NCI-H774 (cell line): ENCODE measurements at places on chromosomes 12 and 14.

- DNase-seq: no peak
Observed at GRCh38 chr12:4557586-4557985, 4.4 kb upstream of the DYRK4 start.

DNA sequence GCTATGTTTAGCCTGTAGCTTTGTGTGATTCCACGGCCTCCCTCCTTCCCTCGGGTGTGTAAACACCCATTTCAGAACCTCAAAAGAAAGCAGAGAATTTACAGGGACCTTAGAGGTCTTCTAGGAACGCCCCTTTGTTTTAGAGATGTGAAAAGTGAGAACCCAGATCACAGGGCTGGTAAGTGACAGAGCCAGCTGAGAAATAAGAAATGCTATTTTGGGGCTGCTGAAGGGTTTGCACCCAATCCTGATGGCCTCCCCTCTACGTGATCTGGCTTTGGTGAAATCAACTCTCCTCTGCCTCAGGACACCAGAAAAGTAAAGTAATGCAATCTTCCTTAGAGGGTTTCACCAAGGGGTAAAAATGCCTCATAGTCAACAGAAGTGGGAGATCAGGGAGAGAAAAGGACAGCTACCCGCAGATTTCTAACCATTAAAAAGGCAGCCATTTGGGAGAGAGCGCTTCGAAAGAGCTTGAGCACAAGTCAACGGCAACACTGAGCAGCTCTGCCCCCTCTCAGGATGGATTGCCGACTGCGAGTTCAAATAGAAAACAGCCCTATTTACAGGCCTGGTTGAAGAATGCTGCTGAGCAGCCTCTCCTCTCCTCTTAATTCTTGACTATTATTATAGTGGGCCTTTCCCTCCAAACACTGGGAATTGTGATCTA is 78.5 kb upstream of the RASSF3 start:
- no peak for DNase-seq

- peak; percentile 76 for DNase-seq
Observed at GRCh38 chr12:59149995-59150642, 229.8 kb upstream of the LRIG3 start.

DNA sequence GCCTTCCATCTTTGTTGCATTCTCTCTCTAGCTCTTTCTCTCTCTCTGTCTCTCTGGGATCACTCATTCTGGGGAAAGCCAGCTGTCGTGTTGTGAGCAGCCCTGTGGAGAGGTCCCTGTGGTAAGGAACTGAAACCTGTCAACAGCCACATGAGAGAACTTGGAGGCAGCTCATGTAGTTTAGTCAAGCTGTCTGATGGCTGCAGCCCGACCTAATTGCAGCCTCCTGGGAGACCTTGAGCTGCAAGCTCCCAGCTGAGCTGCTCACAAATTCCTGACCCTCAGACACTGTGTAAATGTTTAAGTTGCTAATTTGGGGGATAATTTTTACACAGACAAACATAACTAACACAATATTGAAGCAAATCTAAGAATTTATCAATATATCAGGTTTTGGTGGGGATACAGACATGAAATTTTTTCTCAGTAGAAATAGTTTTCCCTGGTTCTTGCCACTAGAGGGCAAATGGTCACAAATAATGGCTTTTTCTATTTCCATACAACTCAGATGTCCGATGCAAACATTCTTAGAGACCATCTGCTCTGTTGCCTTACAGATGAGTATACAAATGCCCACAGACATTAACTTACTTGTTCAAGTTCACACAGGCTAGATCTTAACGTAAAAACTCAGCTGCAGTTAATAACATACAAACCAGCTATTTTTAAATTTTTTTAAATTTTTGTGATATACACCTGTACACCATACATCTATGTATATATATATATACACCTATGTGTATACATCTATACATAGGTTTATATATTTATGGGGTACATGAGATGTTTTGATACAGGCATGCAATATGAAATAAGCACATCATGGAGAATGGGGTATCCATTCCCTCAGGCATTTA is 15.5 kb upstream of the KRR1 start:
- peak; percentile 58 for DNase-seq

DNA sequence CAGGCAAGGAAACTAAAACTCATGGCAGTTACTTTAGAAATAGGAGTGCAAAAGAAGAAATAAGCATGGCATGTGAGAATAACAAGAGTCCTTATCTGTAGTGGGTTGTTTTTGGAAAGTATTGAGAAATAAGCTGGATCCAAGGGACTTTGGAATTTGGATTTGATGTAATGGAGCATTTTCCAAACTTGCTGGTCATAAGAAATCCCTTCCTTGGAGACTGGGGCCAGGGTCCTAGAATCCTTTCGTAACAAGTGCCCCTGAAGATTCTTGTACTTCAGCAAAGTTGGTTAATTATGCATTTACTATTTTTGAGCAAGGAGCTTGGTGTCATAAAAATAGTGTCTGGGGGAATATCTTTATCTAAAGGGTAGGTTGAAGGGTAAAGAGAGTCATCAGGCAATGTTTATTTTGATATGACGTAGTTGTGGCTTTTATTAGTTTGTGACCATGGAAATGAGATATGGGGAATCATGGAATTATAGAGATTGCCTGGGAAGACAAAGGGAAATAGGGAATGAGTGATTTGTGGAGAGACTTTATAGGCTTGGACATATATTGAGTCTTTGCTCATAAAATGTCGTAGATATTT is 53.9 kb downstream of the WNK1 start:
- no peak for DNase-seq

DNA sequence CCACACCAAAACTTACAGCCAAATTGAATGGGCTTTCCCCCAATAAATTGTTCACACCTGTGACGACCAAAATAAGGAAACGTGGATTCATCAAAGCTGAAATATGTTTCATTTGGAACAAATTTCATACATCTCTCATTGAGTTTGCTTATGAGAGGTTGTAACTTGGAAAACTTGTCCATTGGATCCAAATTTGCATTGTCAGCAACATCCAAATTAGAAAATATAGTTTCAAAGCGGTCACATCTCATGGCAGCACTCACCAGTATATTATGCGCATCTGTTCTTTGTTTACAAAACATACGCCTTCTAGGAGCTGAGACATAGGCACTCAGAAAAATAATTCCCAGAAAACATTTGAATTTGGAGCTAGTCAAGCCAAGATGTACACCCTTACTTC is 1028.2 kb upstream of the USP15 start:
- DNase-seq: no peak

- no peak for DNase-seq
Observed at GRCh38 chr14:49516286-49516685, 69.9 kb downstream of the RPS29 start.

- DNase-seq: no peak
Observed at GRCh38 chr14:83960832-83961512, 1569.0 kb upstream of the FLRT2 start.

DNA sequence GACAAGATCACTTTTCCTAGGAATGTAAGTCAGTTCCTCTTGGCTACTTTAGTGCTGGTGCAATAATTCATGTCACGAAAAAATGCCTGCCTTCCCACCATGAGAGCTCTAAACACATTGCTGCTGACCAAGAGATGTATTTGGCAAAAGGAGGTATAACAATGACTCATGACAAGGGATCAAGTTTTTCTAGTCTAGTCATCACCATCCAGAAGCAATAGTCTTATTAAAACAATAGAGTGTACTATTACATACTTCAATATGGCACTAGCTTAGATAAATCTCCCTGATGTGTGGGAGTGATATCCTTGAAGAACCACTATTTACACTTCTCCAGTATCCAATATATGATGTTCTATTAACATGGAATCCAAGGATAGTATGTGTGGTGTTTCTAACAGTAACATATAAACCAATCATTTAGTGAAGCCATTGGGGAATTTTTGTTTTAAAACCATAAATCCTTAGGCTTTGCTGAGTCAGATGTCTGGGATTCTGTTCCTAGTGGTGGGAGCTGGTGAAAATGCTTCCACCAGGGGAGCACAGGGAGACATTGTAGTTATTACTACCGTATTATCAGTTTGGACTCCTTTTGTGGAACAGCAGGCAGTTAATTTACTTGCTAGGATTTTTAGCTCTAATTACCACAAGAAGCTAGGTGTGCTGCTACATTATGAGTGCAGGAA is 1387.5 kb downstream of the LRFN5 start:
- DNase-seq: no peak

- peak; percentile 71 for DNase-seq
Observed at GRCh38 chr12:124709722-124710687, 142.6 kb upstream of the NCOR2 start.

- no peak for DNase-seq
Observed at GRCh38 chr14:57526942-57527341, 33.3 kb upstream of the CCDC198 start.

GRCh38 chr14:64940336-64940910 is 2.1 kb downstream of the GPX2 start:
- DNase-seq: no peak

- no peak for DNase-seq
Observed at GRCh38 chr12:104763168-104763805, 194.8 kb downstream of the SLC41A2 start.

- no peak for DNase-seq
Observed at GRCh38 chr14:101980700-101981099, 16.3 kb downstream of the DYNC1H1 start.

DNA sequence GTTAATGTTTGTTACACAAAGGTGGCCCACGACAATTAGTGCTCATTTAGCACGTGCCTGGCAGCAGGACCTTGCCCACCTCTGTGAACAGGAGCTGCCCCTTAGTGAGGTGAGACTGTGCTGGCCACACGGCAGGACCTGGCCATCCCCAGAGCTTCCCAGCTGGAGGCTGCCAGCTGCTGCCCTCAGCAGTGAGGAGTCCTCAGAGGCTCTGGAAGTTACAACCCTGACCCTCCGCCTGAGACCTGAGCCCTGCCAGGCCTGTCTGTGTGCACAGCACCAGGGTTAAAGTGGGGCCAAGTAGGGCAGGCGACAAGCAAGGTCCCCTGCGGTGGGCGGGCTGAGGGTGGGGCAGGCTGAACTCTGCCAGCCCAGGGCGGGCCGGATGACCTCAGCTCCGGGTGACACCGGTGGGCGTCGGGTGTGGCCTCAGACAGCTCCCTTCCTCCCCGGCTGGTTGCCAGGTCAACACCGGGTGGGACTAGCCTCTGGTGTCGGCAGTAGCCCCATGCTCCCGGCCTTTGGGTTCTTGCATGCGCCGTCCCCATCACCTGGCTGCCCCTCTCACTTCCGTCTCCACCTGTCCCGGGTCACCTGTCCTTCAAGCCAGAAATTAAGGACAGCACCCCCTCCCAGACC is 9.2 kb upstream of the LBHD2 start:
- no peak for DNase-seq

DNA sequence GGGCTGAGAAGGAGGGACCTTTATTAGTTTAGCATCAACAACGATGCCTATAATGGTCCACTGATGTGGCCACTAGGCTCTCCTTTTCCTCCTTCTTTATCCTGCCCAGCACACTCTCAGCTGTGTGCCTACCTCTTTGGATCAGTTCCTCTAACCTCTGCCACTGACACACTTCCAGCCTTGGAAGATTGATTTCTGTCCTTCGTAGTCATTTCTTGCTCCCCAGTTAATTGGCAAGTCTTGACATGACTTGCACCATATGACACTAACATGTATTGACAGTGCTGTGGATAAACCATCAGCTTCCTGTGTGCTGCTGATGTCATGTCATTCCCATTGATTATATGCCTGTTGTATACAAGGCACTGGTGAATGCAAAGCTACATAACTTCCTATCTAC is 90.2 kb upstream of the PLEKHG7 start:
- DNase-seq: no peak

DNA sequence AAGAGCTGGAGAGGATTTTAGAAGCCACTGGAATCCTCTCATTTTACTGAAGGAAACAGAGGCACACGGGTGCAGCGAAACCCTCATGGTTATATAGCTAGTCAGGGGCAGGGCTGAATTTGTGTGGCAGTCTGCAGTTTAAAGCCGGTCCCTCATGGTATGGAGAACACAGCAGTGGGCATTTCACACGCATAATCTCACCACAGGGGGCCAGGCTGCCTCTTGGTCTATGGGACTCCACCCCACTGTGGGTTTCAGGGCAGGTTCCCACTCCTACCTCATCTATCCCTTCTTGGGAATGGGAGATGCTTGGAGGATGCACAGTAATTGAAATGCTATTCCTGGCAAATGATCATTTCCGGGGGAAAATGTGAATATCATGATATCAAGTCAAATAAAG is 400.6 kb downstream of the RGS6 start:
- DNase-seq: no peak

DNA sequence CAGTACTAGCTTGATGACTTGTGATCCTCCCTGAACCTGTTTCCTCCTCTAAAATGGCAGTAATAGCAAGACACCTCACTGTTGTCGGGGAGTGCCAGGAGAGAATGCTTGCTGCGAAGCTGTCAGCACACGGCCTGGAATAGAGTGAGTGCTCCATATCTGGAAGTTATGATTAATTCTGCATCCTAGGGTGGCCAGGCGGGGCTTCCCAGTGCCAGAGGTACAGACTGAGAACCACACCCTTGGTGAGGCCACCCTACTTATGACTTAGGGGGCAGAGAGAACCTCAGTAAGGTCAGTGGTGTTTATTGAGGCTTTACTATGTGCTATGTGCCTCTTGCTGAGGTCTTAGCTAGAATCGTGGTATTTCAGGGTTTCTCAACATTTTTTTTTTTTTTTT is 20.1 kb downstream of the MORN3 start:
- DNase-seq: no peak

- no peak for DNase-seq
Observed at GRCh38 chr14:103886304-103887169, 39.2 kb upstream of the PPP1R13B start.

DNA sequence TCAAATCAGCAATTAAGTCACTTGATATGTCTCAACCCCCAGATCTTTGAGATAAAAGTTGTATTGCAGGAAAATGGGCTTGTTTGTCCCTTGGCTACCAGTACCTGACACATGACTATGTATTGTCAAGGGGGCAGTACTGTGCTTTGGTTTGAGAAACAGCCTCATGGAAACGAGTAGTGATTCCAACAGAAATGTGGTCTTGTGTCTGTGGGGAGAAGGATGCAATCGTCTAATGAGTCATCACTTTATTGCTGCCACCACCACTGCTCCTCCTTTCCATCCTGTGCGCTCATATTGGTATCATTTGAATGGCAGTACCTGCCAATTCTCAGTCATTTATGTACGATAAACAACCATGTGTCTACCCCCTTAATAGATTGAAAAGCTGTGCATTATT is 72.8 kb upstream of the ARHGAP5 start:
- DNase-seq: no peak

- peak; percentile 48 for DNase-seq
Observed at GRCh38 chr14:63045234-63045611, at the start of gene KCNH5. KCNH5 (minus strand) TSS chr14:63045458; CDS start chr14:63045186, 272 bp downstream.

GRCh38 chr12:43858991-43859390 is 23.1 kb downstream of the TMEM117 start:
- DNase-seq: no peak

- DNase-seq: no peak
Observed at GRCh38 chr14:70794294-70794693, 15.0 kb downstream of the MAP3K9 start.

DNA sequence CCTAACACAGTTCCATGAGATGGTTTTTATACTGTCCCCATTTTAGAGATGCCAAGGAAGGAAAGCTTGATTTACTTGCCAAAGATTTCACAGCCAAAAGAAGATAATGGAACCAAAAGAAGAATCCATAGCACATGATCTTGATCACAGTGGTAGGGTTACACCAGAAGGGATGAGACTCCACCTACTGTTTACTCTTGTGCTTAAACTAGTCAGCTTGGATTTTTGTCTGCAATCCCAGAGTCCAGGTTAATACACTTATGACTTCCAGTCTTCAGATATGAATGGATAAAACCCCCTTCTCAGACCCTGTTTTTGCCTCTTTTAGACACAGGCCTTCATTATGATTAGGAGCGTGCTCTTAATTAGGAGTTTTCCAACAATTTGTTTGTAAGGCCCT is 454.2 kb downstream of the AEBP2 start:
- DNase-seq: no peak
